ENCODE measurements at places on chromosomes 16 and 17.

DNA sequence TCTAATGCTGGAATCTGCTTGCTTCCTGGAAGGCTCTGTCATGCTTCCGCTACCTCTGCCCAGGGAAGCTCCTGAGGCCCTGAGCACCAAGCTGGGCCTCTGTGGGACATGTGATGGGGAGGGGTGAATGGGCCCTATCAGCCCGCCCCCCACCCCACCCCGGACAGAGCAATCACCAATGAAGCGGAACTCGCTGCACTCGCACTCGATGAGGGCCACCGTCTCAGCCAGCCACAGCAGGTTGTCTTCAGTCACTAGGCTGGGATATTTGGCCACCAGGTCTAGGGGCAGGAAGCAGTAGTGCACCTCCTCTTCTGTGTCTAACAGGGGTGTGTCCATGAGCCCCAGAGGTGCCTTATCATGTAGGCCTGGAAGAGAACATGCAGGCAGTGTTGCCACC, 23.6 kb downstream of the KCTD19 start:
- no peak for DNase-seq

DNA sequence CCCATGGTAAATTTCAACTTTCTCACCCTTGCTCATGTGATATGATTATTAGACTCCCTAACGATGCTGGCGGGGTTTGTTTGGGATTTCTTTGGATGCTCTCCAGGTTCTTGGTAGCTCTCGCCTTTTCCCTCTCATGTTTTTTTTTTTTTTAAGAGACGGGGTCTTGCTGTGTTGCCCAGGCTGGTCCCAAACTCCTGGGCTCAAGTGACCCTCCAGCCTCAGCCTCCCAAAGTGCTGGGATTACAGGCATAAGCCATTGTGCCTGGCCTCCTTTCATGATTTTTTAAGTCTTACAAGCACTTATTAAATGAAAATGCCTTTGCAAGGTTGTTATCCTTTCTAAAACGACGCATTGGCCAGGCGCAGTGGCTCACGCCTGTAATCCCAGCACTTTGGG, 24.1 kb downstream of the KIAA0513 start:
- no peak for DNase-seq

DNA sequence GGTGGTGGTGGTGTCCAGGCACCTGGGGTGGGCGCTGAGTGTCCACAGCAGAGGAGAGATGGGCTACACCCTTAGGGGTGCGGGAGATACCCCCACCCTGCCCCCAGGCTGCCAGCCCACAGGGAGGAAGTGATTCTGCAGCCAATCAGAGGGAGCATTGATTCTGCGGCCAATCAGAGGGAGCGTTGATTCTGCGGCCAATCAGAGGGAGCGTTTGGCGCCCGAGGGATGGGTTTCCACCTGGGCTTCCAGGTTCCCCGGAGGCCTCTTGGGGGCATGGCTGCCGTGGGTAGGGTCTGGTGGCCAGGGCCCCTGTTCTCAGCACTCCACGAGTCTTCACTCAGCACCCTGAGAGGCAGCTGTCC, 28.2 kb upstream of the ACSF3 start:
- no peak for DNase-seq

DNA sequence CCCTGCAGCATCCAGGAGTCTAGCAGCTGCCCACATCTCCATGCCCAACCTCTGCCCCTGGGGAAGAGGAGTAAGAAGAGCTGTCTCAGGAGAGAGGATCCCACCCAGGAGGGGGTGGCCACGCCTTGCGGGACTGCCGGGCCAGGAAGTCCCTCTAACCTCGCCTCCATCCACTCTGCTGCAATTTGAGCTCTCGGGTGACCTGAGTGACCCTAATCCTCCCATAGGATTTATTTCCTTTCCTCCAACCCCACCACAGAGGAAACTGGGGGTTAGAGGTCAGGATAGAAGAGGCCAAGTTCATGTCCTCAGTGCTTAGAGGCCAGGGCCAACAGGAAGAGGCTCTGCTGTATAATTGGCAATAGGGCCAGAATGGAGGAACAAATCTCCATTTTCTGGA, 22.6 kb upstream of the NGFR start:
- no peak for DNase-seq

- no peak for DNase-seq
These were observed 12.7 kb downstream of the CFAP20 start for GRCh38 chr16:58116529-58116928.

DNA sequence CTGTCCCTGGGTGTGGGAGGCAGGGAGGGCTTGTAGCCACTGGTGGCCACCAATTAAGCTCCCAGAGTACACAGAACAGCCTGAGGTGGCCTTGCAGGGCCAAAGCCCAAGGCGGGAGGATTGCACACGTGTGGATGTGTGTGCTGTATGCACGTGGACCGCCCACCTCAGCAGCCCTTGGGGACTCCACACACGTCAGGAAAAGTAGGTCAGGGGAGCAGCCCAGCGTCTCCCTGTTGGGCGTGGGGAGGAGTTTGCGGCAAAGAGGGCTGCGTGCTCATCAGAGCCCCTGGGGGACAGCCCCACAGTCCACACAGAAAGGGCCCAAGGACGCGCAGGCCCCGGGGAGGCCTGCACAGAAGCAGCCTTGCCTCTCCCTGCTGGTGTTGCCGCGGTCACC, 19.6 kb downstream of the SBK1 start:
- DNase-seq: no peak

- no peak for DNase-seq
These were observed 17.2 kb downstream of the MSI2 start for GRCh38 chr17:57273490-57273889.

GRCh38 chr17:61312406-61313295, 87.0 kb upstream of the TBX2 start:
- no peak for DNase-seq

GRCh38 chr16:3007059-3007956, 5.4 kb upstream of the CLDN9 start:
- no peak for DNase-seq

- no peak for DNase-seq
These were observed 91.3 kb downstream of the KATNIP start for GRCh38 chr16:27641260-27641659.

GRCh38 chr16:84466692-84467091, 37.8 kb downstream of the MEAK7 start:
- DNase-seq: no peak

GRCh38 chr16:84740596-84741116, 40.9 kb downstream of the USP10 start:
- no peak for DNase-seq

GRCh38 chr17:75832164-75832651, 12.0 kb downstream of the UNC13D start:
- no peak for DNase-seq

DNA sequence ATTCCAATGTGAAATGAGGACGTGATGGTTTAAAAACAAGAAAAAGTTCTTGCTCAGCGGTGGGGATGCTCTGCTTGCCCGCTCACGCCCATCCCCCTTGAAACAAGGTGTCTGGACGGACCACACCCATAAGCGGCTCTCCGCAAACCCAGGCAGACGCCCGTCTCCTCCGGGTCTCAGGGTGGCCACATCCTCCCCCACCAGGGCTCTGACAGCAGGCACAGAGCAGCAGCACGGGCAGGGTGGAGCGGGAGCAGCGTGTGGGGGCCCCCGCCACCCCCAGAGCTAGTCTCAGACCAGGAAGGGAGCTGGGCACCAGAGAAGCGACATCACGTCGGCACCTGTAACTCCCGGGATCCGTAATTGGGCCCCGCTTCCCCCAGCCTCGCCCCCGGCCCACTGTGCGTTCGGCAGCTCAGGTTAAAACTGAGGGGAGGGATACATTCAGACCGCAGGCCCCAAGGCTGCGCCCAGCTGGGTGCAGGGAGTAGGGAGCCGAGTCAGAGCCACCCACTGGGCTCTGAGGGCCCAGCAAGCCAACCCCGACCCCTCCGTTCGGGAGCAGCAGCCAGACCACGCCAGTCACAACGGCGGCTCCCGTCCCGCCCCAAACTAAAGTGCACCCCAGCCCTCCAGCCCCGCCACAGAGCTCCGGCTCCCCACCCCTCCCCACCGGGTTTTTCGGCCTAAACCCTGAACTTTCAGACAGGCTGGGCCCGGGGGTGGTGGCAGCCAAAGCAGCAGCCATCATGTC, 22.0 kb downstream of the CLUH start:
- DNase-seq: no peak

DNA sequence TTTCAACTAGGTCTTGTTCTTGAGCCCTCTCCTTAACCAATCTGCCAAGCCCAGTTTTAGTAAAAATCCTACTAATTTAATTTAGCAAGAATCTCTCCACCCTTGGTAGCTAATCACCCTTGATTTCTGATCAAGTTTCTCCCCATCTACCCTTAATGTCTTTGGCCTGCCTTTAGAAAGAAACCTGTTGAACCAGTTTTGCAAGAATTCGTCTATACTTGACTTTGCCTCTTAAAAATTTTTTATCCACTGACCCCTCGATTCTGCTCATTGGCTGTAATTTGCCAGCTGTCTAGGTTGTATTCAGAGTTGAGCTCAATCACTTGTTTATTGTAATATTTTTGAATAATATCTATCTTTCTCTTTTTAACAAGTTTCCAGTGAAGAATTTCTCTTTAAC, 1138.5 kb downstream of the CDH11 start:
- DNase-seq: no peak

DNA sequence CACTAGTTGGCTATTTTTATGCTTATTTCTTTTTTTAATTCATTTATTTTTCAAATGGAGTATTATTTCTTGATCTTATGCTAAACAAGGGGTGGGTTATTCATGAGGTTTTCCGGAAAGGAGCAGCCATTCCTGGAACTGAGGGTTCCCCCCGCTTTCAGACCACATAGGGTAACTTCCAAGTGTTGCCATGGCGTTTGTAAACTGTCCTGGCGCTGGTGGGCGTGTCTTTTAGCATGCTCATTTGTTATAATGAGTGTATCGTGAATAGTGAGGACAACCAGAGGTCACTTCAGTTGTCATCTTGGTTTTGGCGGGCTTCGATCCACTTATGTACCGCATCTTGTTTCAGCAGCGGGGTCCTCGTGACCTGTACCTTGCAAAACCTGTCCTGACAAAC, 29.6 kb upstream of the ASGR2 start:
- no peak for DNase-seq

DNA sequence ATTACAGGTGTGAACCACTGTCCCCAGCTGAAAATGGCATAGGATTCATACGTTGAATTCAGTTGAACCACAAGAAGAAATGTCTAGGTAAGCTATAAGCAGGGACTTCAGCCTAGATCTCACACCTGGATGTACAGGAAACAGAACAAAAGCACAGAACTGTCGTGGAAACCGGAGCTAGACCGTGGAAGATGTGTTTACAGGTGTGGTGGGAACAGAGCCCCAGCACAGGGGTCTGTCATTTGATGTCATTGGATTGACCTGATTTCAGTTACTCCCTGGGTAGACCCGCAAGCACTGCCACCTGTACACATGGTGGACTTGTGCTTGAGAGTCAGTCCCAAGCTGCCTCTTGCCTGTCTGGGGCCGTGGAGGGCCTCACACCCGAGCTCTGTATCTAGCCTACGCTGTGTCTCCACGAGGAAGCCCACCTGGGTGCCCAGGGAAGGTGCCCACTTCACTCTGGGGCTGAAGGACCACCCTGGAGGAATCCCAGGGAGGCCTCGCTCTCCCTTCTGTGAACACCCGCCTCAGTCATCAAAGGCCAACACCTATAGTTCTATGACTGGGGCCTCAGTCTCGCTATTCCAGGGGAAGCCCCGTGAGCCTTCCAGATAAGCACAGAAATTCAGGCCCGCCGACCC, 32.2 kb upstream of the MLKL start:
- DNase-seq: no peak

GRCh38 chr17:70772761-70773160, 603.4 kb downstream of the KCNJ2 start:
- DNase-seq: no peak

DNA sequence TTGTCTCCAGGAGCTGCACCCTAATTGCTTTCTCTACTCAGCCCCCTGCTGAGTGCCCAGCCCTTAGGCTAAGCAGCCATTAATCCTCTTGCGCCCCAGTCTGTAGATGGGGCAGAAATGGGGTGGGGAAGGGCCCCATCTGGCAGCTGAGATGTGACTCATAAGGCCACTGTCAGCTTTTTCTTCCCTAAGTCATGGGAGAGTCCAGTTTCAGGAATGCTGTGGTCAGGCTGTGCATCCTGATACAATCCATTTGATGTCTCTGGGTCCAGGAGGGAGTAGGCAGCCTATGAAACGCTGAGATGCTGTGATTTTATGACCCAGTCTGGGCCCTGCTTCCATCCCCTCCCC, 12.3 kb downstream of the PLXDC1 start:
- DNase-seq: no peak

DNA sequence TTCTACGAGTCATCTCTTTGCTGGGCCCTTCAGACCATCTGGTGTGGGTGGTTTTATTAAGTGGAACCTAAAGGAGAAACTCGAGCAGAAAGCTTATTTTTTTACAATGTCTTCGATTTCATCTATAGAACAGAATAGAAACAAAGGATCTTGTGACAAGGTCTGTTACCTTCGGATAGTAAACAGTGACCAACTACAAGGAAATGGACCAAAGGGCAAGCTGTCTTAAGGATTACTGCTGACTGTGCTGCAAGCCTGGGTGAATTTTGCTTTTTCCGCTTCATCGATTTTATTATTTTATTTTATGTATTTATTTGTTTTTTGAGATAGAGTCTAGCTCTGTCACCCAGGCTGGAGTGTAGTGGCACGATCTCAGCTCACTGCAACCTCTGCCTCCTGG, 348.9 kb upstream of the ERCC4 start:
- no peak for DNase-seq

DNA sequence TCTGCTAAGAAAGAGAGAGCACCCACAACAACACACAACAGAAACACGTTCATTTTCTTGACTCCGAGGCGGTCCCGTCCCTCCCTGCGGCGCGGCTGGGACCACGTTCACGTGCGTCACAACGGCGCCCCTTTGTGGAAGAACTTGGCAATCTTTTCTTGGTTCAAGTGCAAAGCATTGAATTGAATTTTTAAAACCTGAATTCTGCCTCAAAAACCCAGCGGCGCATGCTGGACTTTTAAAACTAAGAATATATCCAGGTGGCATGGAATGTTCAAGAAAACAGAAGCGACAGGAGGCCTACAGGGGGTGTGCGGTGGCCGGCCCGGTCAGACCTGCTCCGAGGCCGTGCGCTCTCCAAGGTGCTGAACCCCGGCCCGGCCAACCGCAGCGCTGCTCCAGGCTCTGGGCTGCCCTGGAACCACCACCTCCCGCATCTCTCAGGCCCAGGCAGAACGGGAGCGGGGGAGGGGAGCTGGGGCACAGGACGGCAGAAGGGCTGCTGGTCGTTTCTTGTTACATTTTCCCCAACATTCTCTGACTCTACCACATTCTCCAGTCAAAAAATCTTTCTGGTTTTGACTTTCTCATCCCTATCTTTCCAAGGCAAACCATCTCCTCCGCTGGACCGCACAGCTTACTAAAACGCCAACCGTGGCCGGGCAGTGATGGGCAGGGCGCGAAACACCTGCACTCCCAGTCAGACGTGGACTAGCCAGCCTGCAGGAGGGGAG, 3.4 kb upstream of the HEXD start:
- peak; percentile 57 for DNase-seq

GRCh38 chr16:86924537-86924936, 346.2 kb downstream of the FOXL1 start:
- no peak for DNase-seq

DNA sequence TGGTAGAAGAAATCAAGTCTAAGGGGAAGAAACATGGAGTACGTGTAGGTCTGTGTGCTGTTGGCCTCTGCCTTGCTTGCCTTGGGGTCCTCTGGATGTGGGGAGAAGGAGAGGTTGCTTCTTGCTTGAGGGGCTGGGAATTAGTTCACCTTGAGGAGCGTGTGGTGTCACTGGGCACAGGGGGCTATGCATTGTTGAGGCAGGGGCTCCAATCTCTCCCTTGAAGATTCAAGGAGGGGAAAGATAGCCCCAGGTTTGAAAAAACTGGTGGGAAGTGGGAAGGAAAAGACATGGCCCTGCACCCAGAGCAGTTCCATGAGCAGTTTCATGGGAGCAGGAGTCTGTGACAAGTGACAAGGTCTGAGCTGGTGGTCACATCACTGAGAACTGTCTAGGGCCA, 103.4 kb downstream of the CYLD start:
- no peak for DNase-seq

Data from stimulated activated naive CD4-positive, alpha-beta T cell (primary cell).